ENCODE measurements at places on chromosomes 7 and 10.

DNA sequence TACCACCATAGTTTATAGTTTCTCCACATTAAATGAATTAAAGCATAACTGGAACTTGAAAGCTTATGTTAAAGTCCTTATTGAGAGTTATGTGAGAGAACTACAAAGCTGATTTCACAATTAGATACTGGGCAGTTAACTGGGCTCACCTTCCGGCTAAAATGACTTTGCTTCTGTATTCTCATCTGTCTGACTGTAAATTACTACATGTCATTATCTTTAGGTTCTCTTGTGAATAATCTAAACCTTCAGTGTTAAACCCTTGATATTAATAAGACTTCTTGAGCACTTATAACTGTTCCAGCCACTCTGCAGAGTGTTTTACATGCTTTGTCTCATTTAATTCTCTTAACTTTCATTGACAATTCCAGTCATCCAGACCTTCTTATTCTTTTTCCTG, 3.9 kb downstream of the KLHL7 start:
- DNase-seq, result no peak

DNA sequence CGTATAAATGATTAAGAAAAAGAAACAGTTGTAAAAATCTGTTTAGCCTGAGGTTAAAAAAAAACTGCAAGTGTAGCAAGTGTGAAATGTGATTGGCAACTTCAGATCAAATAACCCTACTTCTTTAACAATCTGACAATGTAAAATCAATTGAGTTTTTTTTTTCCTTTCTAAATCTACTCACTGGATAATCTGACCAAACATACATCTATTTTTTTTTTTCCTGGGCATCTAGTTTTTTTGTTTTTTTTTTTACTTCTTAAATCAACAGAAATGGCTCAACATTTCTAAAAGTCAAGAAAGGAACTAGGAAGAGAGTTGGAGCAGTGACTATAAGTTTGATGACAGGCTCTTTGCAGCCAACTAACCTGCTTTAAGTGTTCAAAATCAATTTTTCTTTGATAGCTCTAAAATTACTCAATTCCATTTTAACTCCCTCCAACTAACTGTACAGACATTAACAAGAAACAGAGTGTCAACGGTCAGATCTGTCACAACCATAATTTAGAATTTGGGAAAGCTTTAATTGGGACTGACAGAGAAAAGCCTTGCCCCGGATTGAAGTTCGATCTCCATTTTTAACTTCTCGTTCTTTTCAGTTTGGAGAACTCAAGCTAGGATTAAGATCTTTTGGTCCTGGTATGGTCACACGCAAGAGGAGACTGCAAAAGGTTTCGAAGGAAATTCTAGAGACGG, 1.2 kb downstream of the ARL3 start:
- no peak for DNase-seq

DNA sequence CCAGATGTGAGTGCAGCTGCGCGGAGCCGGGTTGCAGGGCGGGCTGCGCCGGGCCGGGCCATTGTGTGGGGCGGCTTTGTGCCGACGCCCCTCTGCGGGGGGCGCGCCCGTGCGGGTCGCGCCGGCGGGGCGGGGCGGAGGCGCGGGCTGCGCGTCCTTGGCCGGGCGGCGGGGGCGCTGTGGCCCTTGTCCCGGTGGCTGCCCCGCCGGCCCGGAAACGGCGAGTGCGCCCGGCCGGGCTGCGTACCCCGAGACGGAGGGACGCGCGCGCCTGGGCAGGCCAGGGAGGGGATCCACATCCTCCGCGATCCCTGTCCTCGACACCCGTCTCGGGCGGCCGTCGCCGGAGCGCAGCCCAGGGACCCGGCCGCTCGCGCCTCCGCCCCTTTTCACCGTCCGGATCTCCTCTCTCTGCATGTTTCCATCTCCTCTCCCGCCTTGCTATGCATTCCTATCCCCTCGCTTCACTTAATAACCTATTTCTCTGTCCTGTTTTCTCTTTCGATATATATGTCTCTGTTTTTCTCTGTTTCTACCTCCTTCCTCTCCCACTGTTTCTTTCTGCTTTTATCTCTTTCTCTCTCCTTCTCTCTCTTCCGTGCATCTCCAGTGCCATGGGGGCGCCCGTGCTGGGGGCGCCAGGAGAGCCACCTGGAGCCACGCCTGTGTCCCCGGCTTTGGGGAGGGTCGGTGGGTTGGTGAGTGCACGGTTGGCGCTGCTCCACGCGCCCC, 765 bp downstream of the PFKFB3 start:
- no peak for DNase-seq

DNA sequence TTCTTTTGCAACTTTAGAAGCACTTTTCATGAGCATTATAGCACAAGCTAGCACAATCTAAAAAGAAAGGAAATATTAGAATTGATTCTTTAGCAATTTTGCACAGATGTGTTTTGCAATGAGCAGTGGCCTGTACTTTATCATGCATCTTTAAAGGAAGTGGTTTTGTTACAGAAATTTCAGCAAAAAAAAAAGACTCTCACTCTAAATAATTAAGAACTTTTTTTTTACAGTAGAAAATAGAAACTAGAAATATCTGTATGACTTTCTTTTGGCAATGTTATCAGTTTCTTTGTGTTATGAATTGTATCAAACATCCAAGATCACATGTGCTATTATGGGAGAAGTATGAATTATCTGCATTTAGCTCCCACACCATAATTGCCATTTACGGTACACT, 195.7 kb upstream of the KLF6 start:
- no peak for DNase-seq

DNA sequence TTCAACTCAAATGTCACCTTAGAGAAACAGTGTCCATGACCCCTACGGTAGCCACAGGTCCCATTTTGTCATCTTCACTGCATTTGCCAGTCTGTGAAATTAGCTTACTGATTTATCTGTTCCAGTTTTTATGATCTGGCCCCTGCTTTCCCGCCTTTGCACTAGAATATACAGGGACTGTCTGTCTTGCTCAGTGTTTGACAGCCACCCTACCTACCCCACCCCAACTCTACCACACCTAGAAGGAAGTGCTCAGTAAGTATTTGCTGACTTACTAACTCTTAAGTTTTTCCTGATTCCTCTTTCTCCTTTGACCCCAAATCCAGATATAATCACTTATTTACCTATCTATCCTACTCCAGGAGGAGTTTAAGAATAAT, 49.5 kb downstream of the CREB3L2 start:
- no peak for DNase-seq

GRCh38 chr7:50317697-50318669, 13.5 kb downstream of the IKZF1 start:
- DNase-seq, result no peak

- DNase-seq, result no peak
These were observed 20.9 kb upstream of the LYZL1 start for GRCh38 chr10:29268011-29268410.

DNA sequence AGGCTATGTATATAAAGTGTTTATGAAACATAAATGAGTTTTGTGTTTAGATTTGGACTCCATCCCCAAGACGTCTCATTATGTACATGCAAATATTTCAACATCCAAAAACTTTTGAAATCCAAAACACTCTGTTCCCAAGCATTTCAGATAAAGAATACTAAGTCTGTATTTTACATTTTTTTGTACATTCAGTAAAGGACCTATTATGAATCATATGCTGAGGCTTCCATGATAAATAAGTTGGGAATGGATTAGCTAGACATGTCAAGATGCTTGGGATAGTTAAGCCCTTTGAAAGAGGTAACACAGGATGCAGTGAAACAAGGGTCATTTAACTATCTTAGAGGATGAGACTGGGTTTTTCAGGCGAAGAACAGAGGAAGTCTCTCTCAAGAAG, 262.9 kb downstream of the SNX13 start:
- DNase-seq, result no peak

- no peak for DNase-seq
These were observed 101.1 kb downstream of the PKD1L1 start for GRCh38 chr7:47847207-47847606.

- no peak for DNase-seq
These were observed 91.9 kb upstream of the JAZF1 start for GRCh38 chr7:28272461-28272877.

DNA sequence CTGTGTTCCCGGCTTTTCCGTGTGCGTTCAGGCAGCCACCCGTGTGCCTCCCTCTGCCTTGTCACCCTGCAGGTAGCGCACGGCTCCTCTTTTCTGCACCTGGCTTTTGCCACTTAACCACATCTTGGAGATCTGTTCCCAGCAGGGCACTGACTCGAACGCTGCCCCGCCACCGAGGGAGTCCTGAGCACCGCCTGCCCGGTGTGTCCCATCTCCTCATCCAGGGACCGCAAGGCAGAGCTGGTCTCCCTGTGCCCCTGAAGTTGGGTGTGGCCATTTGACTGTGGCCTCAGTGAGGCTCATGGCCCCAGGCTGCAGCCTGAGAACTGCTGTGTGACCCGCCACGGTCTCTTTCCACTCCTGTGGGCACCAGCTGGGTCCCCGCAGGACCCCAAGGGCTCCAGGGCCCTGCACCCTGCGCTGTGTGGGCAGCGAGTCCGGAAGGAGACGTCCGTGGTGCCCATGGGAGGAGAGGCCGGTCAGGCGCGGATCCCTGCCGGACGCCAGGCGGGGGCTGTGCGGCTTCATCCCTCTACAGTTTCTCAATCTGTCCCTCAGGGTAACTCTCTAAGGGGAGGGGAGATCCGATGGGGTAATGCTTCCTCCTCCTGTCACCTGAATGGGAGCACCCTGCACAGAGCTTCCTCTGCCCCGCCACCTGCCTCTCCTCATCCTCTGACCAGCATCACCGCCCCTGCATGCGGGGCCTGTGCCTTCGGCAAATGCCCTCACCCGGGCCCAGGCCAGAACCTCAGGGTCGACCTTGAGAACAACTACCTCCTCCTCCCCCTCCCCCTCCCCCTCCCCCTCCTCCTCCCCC, 1.8 kb upstream of the INTS1 start:
- peak; percentile 23 for DNase-seq

GRCh38 chr10:70054902-70055301, 2.3 kb downstream of the MACROH2A2 start:
- no peak for DNase-seq

- DNase-seq, result no peak
These were observed 113.8 kb upstream of the EGFR start for GRCh38 chr7:54904986-54905385.

- no peak for DNase-seq
These were observed 761 bp downstream of the KCTD7 start for GRCh38 chr7:66629222-66630062.

GRCh38 chr7:30382607-30383006, 96.0 kb downstream of the NOD1 start:
- DNase-seq, result no peak

DNA sequence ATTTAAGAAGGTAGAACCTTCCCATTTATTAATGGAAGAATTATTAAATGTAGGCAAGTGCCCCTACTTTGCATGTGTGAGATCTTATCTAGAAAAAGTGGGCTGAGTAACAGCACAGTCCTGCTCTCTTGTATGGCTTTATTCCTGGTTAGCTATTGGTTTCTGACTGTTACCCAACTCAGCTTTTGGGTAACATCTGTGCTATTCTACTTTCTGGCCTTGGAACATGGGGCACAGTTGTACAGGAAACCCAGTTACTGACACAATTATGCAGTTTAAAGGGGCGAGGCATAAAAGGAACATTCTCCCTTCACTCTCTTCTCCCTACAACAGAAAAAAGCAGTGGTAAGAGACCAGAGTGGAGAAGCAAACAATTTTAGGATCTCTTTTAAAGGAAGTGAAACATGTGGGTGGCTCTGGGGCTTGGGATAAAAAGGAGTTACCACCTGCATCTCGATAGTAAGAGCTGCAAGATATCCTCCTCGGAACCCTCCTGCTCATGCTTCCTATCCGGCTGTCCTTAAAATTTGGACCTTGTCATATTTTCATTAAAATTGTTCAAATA, 16.0 kb downstream of the NUDT5 start:
- DNase-seq, result no peak

DNA sequence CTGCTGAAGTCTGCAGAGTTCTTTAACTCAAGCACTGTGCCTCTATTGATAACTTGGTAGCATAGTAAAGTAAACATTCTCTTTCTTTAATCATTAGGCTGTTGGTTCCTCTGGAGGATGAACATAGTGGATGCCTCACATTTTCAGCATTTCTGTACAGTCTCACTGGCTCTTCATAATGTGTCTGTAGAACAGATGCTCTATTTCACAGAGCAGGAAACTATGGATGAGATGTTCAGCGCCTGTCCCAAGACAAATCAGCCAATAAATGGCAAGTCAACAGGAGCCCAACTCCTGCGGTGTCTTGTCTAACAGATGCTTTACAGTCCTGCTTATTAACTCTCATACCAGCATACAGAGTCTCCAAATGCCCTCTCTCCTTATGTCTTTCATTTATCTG, 36.5 kb downstream of the NRBF2 start:
- no peak for DNase-seq

DNA sequence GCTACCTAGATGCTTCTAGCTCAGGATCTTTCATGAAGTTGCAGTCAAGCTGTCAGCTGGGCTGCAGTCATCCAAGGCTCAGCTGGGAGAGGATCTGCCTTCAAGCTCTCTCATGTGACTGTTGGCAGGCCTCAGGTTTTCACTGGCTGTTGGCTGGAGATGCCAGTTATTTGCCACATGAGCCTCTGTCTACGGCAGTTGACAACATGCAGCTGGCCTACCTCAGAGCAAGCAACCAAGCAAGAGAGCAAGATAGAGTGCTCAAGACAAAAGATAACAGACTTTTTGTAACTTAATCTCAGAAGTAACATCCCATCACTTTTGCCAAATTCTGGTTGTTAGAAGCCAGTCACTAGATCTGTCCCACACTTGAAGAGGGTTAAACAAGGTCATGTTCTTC, 125.8 kb downstream of the TPST1 start:
- DNase-seq, result no peak

GRCh38 chr7:94129443-94130140, 125.4 kb upstream of the BET1 start:
- no peak for DNase-seq

- no peak for DNase-seq
These were observed at the start of gene EGFR for GRCh38 chr7:55018361-55019190. EGFR (plus strand) TSS chr7:55019017; CDS start chr7:55019278, 261 bp downstream.

- no peak for DNase-seq
These were observed 258.4 kb upstream of the CACNA2D1 start for GRCh38 chr7:82701949-82702348.

- no peak for DNase-seq
These were observed 324.7 kb upstream of the C7orf33 start for GRCh38 chr7:148265896-148266295.

GRCh38 chr7:146831875-146832274, 715.3 kb downstream of the CNTNAP2 start:
- no peak for DNase-seq

GRCh38 chr10:80454513-80455460, 677 bp downstream of the TSPAN14 start:
- peak; percentile 41 for DNase-seq

DNA sequence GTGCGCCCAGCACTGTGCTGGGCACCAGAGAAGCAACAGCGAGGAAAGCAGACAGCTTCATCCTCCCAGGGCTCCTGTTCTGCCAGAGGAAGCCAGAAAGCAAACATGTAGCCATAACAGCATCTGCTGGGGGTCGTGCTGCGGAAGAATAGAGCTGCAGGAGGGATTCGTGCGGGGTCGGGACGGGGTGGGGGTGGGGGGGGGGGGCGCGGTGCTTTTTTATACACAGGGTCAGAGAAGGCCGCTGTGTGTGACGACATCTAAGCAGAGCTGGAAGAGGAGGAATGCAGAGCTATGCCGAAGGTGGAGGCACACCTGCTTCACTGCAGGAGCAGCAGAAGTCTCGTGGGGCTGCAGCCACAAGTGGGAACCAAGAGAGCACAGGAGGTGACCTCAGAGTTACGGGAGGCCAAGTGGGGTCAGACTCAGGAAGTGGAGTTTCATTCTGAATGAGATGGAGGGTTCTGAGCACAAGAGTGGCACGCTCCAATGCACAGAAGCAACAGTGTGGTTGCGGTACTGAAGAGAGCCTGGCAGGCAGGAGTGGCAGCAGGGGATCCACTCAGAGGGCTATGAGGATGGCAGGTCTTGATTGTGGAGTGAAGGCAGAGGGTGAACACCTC, 11.1 kb downstream of the PKD1L1 start:
- no peak for DNase-seq

GRCh38 chr10:22245567-22245966, 27.8 kb upstream of the EBLN1 start:
- DNase-seq, result no peak

All from DND-41 (cell line).